ENCODE measurements at places on chromosomes 1 and 21.

DNA sequence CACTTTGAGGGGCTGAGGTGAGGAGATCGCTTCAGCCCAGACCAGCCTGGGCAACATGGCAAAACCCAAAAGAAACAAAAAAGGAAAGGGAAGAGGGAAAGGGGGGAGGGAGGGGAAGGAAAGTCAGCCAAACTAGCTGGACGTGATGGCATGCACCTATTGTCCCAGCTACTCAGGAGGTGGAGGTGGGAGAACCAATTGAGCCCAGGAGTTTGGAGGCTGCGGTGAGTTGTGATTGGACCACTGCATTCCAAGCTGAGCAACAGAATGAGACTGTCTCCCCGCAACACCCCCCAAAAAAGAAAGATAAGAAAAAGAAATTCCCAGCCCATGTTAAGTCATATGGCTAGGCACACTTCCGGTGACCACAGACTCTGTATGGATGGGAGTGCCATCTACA, 128.4 kb downstream of the PTPN14 start:
- DNase-seq: no peak

GRCh38 chr21:25314247-25314646, 293.0 kb downstream of the MRPL39 start:
- DNase-seq: no peak

- DNase-seq: no peak
Observed at GRCh38 chr1:27816921-27817630, 13.5 kb upstream of the PPP1R8 start.

GRCh38 chr1:230682274-230682673, 31.6 kb downstream of the AGT start:
- no peak for DNase-seq

- DNase-seq: no peak
Observed at GRCh38 chr1:17531682-17532487, 7.6 kb upstream of the ARHGEF10L start.

DNA sequence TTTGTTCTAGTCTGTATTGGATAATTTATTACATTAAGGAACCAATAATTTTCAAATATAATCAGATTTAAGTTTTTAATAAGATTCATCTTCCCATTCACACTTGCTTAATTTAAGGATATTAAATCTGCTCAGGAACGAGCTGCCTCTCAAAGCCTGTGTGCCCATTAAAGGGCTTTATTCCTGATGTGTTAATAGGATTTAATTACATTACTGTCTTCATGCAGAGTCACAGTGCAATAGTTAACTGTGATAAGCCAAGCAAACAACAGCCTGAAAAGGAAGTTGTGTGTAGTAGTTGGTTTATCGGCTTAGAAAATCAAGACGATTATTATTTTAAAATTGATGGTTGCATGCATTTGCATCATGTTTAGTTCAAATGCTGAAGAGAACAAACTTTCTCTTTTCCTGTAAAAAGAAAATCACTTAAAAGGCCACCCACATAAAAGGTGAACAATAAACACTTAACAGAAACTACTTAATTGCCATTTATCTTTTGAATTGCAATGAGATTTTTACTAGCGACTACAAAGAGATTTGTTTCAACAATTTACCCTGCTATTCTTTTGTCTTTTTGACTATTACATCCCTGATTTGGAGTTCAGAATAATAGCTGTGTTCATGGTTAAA, 174.6 kb downstream of the RWDD3 start:
- no peak for DNase-seq

- DNase-seq: no peak
Observed at GRCh38 chr1:47978486-47978885, 18.7 kb downstream of the TRABD2B start.

GRCh38 chr1:39979654-39980053, 24.7 kb downstream of the MFSD2A start:
- DNase-seq: no peak

DNA sequence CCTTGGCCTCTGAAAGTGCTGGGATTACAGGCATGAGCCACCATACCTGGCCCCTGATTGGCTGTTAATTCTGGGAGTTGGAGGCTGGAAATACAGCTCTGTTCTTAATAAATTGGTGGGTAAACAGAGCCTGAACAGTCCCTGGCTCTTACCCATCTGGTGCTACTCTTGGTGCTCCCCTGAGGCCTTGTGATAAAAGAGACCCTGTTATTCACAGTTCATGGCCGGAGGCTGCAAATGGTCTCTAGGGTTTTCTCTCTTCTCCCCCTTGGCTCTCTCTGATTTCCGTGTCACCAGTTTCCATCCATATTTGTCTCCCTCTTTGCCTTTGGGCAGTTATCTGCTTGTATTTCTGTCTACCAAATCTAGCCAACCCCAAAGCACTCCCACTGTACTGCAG, 17.2 kb downstream of the NFASC start:
- DNase-seq: no peak

GRCh38 chr1:59178339-59179187, 118.3 kb upstream of the FGGY start:
- no peak for DNase-seq

GRCh38 chr1:152964536-152964935, 5.9 kb upstream of the SPRR4 start:
- no peak for DNase-seq

- no peak for DNase-seq
Observed at GRCh38 chr21:44636209-44637017, 743 bp upstream of the KRTAP10-10 start.

- DNase-seq: no peak
Observed at GRCh38 chr1:202501281-202501680, 152.8 kb downstream of the PPP1R12B start.

GRCh38 chr1:150843474-150843873, 32.9 kb downstream of the ARNT start:
- DNase-seq: no peak

DNA sequence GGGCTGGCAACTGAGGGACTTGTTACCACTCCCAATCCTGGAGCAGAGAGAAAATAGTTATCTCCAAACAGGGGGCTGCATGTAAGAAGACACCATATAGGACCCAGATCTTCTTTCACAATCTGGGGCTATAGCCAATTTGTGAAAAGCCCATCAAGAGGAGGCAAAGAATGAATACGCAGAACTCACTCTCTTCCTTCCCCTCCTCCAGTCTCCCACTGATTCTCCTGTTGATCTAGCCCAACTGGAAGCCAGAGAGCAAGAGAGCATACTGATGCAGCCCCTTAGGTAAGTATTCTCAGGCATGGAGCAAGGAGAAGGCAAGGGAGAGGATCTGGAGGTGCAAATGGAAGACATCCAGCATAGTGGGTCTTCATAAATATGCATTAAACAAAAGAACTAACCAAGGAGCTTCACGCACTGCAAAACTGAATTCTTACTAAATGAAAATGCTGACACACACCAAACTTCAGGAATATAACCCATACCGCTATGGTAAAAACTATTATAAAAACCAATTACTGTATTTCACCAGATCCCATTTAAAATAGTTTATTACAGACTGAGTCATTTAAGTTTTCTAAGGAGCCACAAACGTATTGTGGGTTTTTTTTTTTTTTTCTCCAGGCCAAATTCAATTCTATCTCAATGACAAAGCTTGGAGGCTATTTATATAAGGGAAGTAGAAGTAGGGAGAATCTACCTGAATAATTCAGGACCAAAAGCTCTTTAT, 15.5 kb upstream of the HMGB4 start:
- DNase-seq: no peak

- DNase-seq: no peak
Observed at GRCh38 chr1:212315907-212316306, 30.7 kb downstream of the PPP2R5A start.

DNA sequence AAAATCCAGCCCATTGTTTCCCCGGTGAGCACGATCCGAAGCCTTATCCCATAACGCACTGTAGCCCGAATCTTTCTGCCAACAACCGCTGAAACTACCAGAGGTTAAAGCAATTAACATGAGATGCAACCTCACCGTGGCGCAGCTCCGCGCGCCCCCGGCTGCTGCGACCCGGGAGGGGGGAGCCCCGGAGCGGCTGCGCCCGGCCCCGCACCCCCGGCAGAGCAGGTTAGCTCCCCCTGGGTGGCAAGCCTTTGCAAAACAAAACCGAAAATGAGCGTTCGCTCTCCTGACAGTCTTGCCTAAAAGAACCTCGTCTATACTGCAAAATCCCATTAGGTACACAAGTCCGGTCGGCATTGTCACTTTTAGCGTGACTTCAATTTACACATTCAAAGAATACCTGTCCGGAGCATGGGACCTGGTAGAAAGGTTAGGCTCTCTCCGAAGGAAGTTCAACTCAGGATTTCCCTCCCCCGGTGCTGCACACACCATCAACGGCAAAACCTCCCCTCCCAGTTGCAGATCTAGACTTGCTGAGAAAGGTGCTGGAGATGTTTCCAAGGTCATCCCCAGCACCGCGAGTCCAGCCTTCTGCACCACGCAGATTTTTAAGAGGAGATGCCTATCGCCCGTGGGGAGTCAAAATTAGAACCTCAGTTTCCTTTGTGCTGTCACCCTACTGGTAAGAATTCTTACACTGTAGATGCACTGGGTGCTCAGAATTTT, 107.5 kb downstream of the ZNF281 start:
- peak; percentile 59 for DNase-seq

DNA sequence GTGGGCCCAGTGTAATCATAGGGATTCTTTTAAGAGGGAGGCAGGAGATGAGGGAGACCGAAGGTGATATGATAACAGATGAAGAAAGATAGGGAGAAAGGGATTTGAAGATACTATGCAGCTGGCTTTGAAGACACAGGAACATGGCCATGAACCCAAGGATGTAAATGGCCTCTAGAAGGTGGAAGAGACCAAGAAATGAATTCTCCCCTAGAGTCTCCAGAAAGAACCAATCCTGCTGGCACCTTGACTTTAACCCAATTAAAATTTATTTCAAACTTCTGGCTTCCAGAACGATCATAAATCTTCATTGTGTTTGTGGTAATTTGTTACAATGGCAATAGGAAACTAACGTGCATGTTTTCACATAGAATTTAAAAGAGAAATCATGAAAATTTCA, 95.0 kb upstream of the GORAB start:
- no peak for DNase-seq

GRCh38 chr1:241606544-241606943, 33.6 kb downstream of the CHML start:
- no peak for DNase-seq

DNA sequence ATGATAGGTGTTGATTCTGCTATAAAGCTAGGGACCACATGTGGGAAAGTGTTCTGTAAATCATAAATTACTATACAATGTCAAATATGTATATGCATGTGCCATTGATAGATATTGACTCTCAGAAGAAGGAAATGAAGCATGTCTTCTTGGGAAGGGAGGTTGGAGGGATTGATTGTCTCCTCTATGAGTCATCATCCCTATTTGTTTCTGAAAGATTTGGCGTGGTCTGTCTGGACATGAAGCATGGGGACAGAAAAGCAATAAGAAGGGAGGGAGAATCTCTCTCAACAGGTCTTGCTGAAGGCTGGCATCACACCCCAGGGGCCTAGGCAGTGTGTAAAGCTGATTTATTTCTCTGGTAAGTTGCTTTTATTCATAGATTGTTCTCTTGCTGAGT, 98.0 kb upstream of the KCNJ6 start:
- DNase-seq: no peak

DNA sequence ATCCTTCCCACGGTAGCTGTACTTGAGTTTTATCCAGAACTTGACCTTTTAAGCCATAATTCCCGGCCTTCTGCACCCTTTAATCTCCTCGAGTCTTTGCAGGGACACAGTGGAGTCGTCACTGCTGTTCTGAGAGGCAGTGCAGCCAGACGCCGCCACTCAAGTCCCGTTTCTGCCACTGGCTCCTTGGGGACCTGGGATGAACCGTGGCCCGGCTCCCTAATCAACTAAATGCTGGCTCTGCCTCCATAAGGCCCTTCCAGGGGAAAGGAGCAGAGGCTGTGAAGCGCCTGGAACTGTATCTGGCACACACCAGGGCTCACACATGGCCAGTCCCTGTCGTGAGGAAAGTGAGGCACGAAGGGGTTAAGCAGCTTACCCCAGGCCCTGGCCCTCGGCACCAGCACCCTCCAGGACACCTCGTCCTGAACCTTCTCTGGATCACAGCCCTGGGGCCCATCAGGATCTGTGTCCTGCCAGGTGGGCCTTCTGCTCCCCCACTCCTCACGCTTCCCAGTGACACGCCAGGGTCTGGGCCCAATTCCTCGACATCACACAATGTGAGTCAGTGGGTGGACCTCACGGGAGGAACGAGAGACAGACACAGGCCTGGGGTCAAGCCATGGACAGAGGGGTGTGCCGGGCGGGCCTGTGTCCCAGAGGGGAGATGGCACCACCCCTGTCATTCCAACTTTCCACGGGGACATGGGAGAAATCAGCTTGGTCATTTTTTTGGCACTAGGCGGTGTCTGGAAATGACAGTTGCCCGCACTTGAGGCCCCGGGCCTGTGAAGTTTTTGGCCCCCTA, 23.5 kb upstream of the C1orf174 start:
- no peak for DNase-seq

Measured in activated B cell treated with CpG ODN at 0.5 μM for 24 hours (primary cell).